ENCODE measurements at places on chromosomes 2 and 18. TPM values are rescaled to one million over a fixed set of nuclear protein-coding genes. Genes with fewer than 3 reads are reported as not detected.

- no peak for DNase-seq
These were observed 119.5 kb upstream of the CYRIA start for GRCh38 chr2:16785149-16785548.

DNA sequence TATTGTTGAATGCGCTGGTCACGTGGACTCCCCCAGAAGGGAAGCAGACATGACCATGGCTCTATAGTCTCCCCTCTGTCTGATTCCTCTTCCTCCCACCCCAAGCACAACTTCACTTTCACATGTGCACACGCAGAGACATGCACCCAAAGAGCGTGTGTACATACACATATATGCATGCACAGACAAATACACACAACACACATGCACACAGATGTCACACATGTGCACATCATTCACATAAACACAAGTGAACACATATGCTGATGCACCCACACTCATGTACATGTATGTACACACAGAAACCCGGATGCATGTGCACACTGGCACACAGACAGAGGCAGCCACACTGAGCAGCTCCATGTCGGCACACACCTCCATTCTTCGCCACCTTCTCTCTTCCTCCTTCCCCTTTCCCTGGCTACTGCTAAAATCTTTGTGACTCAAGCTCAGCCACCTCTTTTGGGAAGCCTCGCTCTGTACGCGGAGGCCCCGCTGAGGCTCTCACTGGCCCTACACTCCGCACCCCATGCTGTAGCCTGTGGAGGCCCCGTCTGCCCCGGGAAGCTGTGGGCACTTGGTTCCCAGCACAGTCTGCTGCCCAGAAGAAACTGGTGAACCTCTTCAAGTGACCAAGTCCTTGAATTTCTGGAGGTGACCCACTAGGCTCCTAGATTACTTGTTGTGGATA lies 101.6 kb upstream of the TEX51 start:
- no peak for DNase-seq

DNA sequence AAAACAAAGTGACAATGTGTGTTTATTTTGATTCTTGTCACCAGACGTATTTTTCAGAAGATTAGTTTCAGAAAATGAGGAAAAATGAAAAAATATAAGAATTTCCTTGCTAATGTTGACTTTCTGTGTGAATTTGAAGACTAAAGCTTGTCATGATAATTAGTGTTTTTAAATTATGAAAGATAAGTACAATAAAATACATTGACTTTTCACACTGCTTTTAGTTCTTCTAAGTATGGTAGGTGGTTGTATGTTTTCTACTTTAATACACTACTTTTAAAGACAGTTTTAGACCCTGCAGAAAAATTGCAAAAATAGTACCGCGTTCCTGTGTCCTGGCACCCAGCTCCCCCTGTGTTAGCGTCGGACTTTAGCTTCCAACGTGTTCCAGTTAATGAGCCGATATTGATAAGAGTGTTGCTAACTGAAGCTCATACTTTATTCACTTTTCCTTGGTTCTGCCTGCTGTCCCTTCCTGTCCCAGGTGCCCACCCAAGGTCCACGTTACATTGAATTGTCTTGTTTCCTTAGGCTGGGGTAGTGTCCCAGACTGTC lies 695 bp downstream of the RBFA start:
- no peak for DNase-seq

GRCh38 chr2:230956827-230957755 lies 32.0 kb upstream of the GPR55 start:
- DNase-seq = peak; percentile 37

- DNase-seq = no peak
These were observed 5.8 kb downstream of the ATL2 start for GRCh38 chr2:38371235-38371634.

GRCh38 chr18:6719098-6719846 lies 10.2 kb upstream of the ARHGAP28 start:
- no peak for DNase-seq

DNA sequence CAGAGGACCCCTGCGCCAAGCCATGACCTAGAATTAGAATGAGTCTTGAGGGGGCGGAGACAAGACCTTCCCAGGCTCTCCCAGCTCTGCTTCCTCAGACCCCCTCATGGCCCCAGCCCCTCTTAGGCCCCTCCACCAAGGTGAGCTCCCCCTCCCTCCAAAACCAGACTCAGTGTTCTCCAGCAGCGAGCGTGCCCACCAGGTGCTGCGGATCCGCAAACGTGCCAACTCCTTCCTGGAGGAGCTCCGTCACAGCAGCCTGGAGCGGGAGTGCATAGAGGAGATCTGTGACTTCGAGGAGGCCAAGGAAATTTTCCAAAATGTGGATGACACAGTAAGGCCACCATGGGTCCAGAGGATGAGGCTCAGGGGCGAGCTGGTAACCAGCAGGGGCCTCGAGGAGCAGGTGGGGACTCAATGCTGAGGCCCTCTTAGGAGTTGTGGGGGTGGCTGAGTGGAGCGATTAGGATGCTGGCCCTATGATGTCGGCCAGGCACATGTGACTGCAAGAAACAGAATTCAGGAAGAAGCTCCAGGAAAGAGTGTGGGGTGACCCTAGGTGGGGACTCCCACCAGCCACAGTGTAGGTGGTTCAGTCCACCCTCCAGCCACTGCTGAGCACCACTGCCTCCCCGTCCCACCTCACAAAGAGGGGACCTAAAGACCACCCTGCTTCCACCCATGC lies 3.0 kb downstream of the PROC start:
- DNase-seq = no peak

DNA sequence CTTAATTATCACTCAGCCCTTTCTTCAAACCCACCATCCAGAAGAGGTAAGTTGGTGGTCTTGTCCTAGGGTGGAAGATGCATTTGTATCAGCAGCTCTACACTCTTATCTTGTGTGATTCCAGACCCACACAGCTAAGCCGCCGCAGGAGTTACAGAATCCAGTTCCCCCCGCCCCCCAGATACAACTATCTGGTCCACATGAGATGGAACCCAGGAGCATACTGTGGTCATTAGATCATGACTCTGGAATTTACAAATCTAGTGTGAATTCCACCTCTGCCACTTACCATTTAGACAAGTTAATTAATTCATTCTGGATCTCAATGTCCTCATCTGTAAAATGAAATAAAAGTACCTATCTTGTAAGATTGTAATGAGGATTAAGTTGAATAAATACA lies 486.4 kb downstream of the BCL11A start:
- DNase-seq = no peak

GRCh38 chr2:222448748-222449181 lies 24.4 kb downstream of the SGPP2 start:
- peak; percentile 93 for DNase-seq

GRCh38 chr2:141048951-141049350 lies 1081.9 kb downstream of the LRP1B start:
- no peak for DNase-seq

DNA sequence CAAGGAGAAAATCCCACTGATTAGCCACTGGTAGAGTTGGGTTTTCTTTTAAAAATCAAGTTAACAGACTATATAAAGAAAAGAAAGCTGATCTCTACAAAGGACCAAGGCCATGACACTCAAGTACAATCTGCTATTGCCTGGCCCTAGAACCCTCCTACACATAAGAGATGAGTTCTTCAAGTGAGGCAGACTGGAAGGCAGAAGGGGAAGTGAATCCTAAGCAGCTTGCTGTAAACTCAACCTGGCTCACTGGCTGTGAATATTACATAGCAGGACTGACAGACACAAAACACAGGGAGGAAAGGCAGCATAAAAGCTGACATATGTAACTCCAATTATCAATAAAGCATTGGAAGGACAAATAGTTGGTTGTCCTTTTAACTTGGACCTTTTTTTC lies 65.4 kb downstream of the TRIP12 start:
- no peak for DNase-seq

DNA sequence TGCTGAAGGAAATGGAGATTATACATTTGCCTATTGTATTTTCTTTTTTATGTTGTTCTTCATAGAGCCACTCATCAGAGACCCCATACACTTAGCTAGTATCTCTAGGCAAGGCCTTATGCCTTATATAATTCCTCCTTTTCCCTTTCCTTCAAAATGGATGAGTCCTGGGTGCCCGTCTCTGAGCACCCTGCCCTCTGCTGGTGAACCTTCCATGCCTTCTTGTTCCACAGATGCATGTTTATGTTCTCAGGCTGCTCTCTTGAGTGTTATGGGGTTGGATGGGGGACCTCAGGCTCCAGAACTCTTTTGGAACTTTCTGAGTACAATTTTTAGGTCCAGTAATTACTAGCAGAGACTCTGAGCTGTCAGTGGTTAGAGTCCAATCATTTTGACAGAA lies 368.6 kb upstream of the SPRED2 start:
- no peak for DNase-seq

GRCh38 chr18:9835825-9836224 lies 49.9 kb upstream of the TXNDC2 start:
- no peak for DNase-seq

FN1 gene
- 514 TPM for polyA plus RNA-seq

ARHGAP25 gene
- 6.4 TPM for polyA plus RNA-seq

EIF2AK3 gene
- 17.0 TPM for polyA plus RNA-seq

CCDC74B gene
- 14.9 TPM for polyA plus RNA-seq

SAG gene
- 0.07 TPM for polyA plus RNA-seq

PROM2 gene
- polyA plus RNA-seq = 34.1 TPM

SCN3A gene
- polyA plus RNA-seq = 0.44 TPM
